Dorsolateral prefrontal cortex (tissue), 122 donors: ENCODE measurements at places on chromosomes 6 and 20. TPM values are rescaled to one million over a fixed set of nuclear protein-coding genes. Genes with fewer than 3 reads are reported as not detected.

Gene OLIG3
- total RNA-seq, result not detected

Gene BMP2
- total RNA-seq, result 2.3 TPM

Gene GPX6
- not detected for total RNA-seq

Gene SIM1
- not detected for total RNA-seq

Gene CGA
- total RNA-seq, result not detected

Gene SAMD10
- 9.5 TPM for total RNA-seq

Gene HIVEP2
- 75.7 TPM for total RNA-seq

Gene GFOD1
- total RNA-seq, result 104 TPM

Gene CLPSL1
- total RNA-seq, result not detected

Gene OOEP
- not detected for total RNA-seq

Gene CENPW
- total RNA-seq, result 4.8 TPM

Gene TENT5A
- 2.7 TPM for total RNA-seq

Gene RAB32
- 3.6 TPM for total RNA-seq

Gene HLA-DOB
- total RNA-seq, result 1.2 TPM

Gene PNRC1
- 139 TPM for total RNA-seq

Gene PROKR2
- total RNA-seq, result 1.4 TPM

Gene NNAT
- 56.8 TPM for total RNA-seq

Gene RAE1
- 35.3 TPM for total RNA-seq

Gene GID8
- total RNA-seq, result 34.2 TPM
